Left lung (tissue), 14 donors: ENCODE measurements at places on chromosomes 7 and 10.

DNA sequence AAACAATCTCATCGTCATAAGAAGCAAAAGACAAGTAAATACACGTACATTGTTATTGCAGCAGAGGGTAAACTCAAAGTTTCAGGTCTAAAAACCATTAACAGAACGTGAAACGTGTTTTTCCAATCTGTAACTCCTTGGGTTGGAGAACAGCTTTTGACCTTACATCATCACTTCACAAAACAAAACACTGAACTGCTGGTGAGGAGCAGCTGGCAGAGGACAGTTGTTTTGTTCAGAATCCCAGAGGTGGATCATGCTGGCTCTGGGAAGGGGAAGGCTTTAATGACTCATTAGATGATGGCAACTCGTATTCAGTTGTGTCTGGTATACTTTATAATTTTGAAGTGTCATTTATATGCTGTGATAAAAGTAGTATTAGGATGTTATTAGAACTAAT lies 923.0 kb upstream of the CELF2 start:
- H3K27ac ChIP-seq, result no peak overlapping the region
- no peak for DNase-seq
- no peak overlapping the region for H3K4me3 ChIP-seq
- no peaks in the 10 kb centered on the region for H3K36me3 ChIP-seq
- no peaks in the 10 kb centered on the region for H3K4me1 ChIP-seq

DNA sequence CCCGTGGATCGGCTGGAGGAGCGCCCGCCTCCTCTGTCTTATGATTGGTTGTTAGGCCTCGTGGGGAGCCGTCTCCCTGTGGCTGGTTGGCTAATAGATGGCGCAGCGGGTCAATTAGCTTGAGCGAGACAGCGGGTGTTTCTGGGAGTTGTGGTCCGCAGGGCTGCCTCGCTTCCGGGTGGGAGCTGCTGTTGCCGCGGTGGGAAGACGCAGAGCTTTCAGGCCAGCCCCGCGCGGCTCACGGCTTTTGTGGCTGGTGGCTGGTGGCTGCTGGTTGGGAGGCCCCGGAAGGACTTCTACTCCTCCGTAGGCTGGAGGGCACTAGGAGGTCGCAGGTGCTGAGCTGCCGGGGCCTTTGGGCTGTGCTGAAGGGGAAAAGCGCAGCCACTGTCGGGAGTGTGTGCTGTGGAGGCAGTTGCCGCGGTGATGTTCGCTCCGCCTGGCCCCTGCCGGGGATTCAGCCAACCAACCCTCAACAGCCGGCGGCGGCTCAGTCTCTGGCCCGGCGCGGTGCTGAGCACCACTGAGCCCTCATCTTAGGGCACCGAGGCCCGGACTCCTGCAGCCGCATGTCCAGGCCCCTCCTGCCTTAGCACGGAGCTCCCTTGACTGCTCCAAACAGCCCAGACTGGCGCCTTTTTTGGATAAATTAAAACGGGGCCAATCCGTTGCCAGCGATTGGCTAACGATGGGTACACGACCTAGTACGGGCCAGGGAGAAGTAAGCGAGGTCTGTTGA lies 652 bp upstream of the C10orf143 start:
- peaks cover 26% of the 10 kb centered on the region for H3K4me1 ChIP-seq
- H3K27ac ChIP-seq, result peak overlapping the region; percentile 97
- H3K36me3 ChIP-seq, result no peaks in the 10 kb centered on the region
- no peaks in the 10 kb centered on the region for H3K27me3 ChIP-seq

- no peak overlapping the region for H3K4me3 ChIP-seq
- H3K27me3 ChIP-seq, result no peaks in the 10 kb centered on the region
- DNase-seq, result no peak
- H3K36me3 ChIP-seq, result no peaks in the 10 kb centered on the region
These were observed 727.8 kb downstream of the GRID1 start for GRCh38 chr10:85638797-85639196.

DNA sequence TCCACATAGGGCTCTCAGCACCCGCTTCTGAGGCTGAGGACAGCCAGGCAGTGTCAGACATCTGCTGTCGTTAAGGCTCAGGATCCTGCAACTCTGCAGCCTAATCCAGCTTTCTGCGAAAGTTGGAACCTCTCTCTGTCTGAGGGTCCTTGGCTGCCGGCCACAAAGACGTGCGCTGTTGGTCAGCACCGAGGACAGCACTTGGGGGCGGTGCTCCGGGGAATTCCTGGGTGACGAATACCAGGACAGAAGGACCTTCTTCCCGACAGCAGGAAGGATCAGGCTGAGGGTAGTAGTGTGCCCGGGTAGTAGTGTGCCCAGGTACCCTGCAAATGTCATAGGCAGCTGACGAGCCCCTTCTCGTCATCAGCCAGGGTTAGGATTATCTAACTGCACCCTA lies 16.0 kb upstream of the RASGEF1A start:
- no peak overlapping the region for H3K27ac ChIP-seq
- H3K4me1 ChIP-seq, result peaks cover 13% of the 10 kb centered on the region
- no peak overlapping the region for H3K4me3 ChIP-seq
- H3K27me3 ChIP-seq, result no peaks in the 10 kb centered on the region
- no peaks in the 10 kb centered on the region for H3K36me3 ChIP-seq
- peak; percentile 40 for DNase-seq

DNA sequence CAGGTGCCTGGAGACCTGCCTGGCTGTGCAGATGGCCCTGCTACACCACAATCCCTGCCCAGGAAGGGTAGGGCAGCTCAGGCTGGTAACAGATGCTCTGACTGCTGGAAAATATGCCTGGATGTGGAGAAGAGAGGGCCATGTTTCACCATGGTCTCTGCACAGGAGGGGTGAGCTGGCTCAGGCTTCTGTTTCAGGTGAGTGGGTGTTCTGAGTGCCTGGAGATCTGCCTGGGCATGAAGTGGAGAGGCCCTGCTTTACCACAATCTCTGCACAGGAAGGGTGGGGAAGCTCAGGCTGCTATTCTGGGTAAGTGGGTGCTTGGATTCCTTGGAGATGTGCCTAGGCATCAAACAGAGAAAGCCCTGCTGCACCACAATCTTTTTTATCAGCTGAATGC lies 350.1 kb downstream of the KIF20B start:
- no peak for DNase-seq
- H3K4me3 ChIP-seq, result no peak overlapping the region
- no peak overlapping the region for H3K27ac ChIP-seq
- H3K27me3 ChIP-seq, result no peaks in the 10 kb centered on the region
- H3K4me1 ChIP-seq, result no peaks in the 10 kb centered on the region
- H3K36me3 ChIP-seq, result no peaks in the 10 kb centered on the region

- no peak overlapping the region for H3K4me3 ChIP-seq
- H3K36me3 ChIP-seq, result no peaks in the 10 kb centered on the region
These were observed 15.9 kb downstream of the CDHR3 start for GRCh38 chr7:105978974-105979373.

DNA sequence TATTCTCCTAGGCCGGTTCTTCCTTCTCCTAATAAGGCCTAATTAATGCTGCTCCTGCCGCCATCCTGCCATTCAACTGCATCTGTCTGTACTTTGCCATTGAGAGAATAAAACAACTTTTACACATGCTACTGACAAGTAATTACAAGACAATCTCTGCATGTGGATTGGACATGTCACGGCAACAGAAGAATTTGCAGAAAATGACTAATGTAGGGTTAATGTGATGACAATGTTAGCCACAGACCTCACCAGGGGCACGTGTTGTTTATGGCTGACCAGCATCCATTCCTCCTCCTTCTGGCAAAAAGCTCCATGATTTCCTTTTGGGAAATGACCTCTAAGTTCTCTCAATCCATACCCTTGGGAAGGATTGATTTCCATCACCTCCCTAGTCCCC lies 58.0 kb downstream of the NEBL start:
- no peaks in the 10 kb centered on the region for H3K27me3 ChIP-seq
- no peaks in the 10 kb centered on the region for H3K36me3 ChIP-seq
- no peak overlapping the region for H3K27ac ChIP-seq
- H3K4me1 ChIP-seq, result no peaks in the 10 kb centered on the region
- H3K4me3 ChIP-seq, result no peak overlapping the region

DNA sequence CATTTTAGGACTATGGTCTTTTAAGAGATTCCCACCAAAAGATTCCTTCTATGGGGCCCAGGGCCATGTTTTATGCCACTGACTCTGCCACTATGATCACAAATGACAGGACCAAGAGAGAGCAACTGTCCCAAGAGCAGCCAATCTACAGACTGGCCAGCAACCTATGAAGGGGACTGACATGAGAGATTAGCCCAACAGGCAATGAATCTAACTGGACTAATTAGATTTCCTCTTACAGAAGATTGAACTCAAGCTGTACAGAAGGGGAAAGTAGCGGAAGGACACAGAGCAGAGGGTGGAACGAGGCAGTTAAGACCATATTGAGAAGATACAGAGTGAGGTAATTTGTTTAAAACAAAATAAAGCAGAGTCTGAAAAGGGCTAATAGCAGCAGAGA lies 25.8 kb downstream of the ZNF800 start:
- no peaks in the 10 kb centered on the region for H3K4me1 ChIP-seq
- DNase-seq, result no peak
- no peak overlapping the region for H3K27ac ChIP-seq
- H3K4me3 ChIP-seq, result no peak overlapping the region
- H3K36me3 ChIP-seq, result peaks cover 42% of the 10 kb centered on the region
- no peaks in the 10 kb centered on the region for H3K27me3 ChIP-seq

DNA sequence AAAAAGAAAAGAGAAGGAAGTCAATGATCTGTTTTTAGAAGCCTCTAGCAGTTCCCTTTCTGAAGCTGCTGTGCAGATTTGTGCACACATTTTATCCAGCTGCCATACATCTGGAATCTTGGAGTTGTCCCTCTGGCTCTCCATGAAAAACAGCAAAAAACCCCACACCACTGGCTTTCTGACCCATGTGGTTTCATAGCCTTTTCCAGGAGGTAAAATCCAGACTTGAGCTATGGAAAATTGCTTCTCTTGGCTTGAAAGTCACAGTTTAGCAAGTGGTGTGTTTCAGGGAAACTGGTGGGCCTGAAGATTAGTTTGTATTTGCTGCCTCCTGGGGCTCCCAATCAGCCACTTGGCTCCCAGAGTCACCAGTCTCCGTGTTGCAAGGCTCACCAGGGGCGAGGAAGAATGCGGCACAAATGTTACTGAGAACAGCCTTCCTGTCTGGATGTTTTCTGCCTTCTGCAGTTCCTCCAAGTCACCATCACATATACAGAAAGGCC lies 50.1 kb upstream of the ADRB1 start:
- no peak overlapping the region for H3K27ac ChIP-seq
- no peaks in the 10 kb centered on the region for H3K4me1 ChIP-seq
- no peaks in the 10 kb centered on the region for H3K27me3 ChIP-seq
- DNase-seq, result no peak

- DNase-seq, result no peak
- H3K27me3 ChIP-seq, result no peaks in the 10 kb centered on the region
- H3K36me3 ChIP-seq, result no peaks in the 10 kb centered on the region
- H3K27ac ChIP-seq, result peak overlapping the region; percentile 3
- H3K4me1 ChIP-seq, result no peaks in the 10 kb centered on the region
These were observed 51.6 kb downstream of the RNLS start for GRCh38 chr10:88531392-88532052.

- no peak for DNase-seq
- H3K36me3 ChIP-seq, result peaks cover 44% of the 10 kb centered on the region
- no peaks in the 10 kb centered on the region for H3K27me3 ChIP-seq
- no peak overlapping the region for H3K4me3 ChIP-seq
- H3K4me1 ChIP-seq, result no peaks in the 10 kb centered on the region
These were observed 45.5 kb downstream of the TNPO3 start for GRCh38 chr7:129009437-129009836.

DNA sequence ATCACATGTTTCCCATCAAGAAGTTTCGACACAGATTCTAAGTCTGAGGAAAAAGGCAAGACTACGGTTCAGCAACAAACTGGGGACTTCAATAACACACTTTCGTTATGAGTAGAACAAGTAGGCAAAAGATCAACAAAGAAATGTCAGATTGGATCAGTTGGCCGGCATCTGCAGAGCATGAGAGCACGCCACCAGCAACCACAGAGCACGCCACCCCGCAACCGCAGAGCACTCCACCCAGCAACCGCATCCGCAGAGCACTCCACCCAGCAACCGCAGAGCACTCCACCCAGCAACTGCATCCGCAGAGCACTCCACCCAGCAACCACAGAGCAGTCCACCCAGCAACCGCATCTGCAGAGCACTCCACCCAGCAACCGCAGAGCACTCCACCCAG lies 89.7 kb upstream of the FAM20C start:
- no peaks in the 10 kb centered on the region for H3K36me3 ChIP-seq
- H3K27ac ChIP-seq, result no peak overlapping the region
- H3K4me3 ChIP-seq, result no peak overlapping the region
- no peaks in the 10 kb centered on the region for H3K4me1 ChIP-seq

DNA sequence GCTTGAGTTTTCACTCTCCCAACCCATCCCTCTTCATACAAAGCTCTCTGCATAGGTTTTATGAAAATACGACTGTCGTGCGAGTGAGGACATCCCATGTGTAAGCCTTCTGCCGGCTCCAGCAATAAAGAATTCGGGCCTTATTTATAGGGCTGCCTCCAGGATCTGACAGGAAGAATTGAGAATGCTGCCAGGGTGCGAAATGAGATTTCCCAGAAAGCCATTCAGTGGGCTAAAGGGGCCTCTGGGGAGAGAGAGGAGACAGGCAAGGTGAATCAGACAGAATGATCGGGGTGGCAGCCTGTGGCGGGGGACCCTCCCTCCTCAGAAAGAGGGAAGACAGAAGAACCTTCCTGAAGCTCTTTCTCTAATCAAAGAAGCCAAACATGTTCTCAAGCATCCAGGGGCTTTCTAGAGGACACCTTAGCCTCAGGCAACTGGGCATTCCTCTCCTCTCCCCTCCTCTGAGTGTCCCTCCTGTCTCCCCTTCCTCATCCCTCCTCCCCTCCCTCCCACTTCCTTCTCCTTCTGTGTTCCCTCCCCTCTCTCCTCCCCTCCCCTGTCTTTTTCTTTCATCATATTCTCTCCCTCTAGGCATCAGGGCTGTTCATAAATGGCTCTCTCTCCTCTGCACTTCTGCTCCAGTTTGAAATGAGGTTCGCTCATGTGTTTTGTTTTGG lies 410.9 kb downstream of the TYW1 start:
- no peak overlapping the region for H3K27ac ChIP-seq
- H3K27me3 ChIP-seq, result no peaks in the 10 kb centered on the region
- DNase-seq, result no peak
- no peaks in the 10 kb centered on the region for H3K36me3 ChIP-seq
- H3K4me3 ChIP-seq, result no peak overlapping the region

DNA sequence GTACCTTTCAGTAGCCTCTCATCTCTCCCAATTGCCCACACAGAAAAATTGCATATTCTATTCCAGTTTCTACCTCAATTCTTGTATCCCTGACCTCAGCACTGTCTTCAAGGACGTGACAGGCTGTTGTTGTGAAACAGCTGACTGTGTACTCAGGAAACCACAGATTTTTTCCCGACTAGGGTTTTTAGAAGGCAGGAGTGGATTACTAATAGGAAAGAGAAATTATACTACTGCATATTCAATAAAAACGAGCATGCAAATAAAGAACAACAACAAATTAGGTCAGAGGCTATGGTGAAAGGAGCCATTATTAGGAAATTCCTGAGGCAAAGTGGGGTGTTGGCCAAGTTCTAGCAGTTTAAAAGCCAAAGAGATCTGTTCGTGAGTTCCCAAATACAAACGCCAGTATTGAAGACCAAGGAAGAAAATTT lies 93.4 kb downstream of the DOCK4 start:
- no peaks in the 10 kb centered on the region for H3K27me3 ChIP-seq
- no peak for DNase-seq
- peaks cover 46% of the 10 kb centered on the region for H3K4me1 ChIP-seq
- peak overlapping the region; percentile 81 for H3K27ac ChIP-seq
- no peak overlapping the region for H3K4me3 ChIP-seq

GRCh38 chr10:78045237-78045636 lies 11.6 kb downstream of the RPS24 start:
- no peak for DNase-seq
- H3K4me1 ChIP-seq, result peaks cover 3% of the 10 kb centered on the region
- H3K4me3 ChIP-seq, result no peak overlapping the region

- no peak overlapping the region for H3K27ac ChIP-seq
- DNase-seq, result no peak
- peaks cover 14% of the 10 kb centered on the region for H3K4me1 ChIP-seq
- no peaks in the 10 kb centered on the region for H3K36me3 ChIP-seq
These were observed 33.6 kb downstream of the FAM25A start for GRCh38 chr10:87053577-87054181.
